ENCODE measurements at places on chromosomes 16 and 17.

GRCh38 chr17:66904760-66905624 lies 59.5 kb upstream of the CACNG4 start:
- peak; percentile 94 for DNase-seq

DNA sequence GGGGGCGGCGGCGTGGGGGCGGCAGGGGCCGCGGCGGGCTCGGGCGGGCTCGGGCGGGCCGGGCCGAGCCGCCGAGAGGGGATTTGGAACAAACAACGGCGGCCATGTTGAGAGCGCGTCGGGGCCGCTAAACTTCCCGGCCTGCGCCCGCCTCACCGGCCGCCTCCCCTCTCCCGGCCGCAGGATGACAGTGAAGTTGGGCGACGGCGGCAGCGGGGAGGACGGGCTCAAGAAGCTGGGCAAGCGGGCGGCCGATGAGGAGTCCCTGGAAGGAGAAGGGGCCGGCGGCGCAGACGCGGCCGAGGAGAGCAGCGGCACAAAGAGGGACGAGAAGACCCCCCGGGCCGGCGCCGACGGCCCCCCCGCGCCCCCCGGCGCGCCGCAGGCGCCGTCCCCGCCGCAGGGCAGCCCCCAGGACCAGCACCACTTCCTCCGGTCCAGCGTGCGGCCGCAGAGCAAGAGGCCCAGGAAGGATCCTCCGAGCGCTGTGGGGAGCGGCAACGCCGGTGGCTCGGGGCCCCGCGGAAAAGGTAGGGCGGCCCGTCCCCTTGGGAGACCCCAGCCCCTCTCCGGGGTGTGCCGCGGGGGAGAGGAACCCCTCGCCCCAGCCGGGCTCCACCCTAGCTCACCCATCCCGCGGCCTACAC lies 2.4 kb downstream of the CRAMP1 start:
- no peak for DNase-seq

- no peak for DNase-seq
Observed at GRCh38 chr17:40517981-40518380, 16.6 kb upstream of the TNS4 start.

- DNase-seq: peak; percentile 20
Observed at GRCh38 chr17:69578385-69578936, 164.0 kb downstream of the MAP2K6 start.

DNA sequence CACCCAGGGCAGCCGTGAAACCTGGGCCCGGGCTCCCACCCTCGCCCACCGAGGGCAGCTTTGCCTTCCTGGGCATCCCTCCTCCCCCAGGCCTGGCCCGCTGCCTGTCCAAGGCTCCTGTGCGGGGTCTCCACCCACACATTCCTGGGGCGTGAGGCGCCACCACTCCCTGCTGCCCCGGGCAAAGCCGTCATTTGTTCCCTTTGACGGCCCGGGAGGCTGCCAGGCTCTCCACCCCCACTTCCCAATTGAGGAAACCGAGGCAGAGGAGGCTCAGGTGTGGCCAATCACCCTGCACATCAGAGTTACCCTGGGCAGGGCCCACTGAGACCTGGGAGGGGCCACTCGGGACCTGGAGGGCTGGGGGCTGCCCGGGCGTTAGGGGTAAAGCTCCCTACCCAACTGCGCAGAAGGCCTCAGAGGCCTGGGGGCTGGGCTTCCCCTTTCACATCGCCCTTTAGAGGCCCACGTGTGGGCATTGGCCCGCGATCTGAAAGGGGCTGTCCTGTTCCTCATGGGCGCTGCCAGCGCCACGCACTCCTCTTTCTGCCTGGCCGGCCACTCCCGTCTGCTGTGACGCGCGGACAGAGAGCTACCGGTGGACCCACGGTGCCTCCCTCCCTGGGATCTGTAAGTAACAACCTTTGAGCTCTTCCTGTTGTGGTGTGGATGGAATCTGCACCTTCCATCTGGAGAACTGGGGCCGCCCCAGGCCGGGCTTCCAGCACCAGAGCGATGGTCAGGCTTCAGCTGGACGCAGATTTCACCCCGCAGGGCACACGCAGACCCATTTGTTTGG lies at the start of gene MSLN:
Gene MSLN (plus strand): TSS at position 190 of the 799 bp plus-strand sequence. CDS start 1,947 bp downstream, outside the sequence.
- no peak for DNase-seq
